ENCODE measurements at places on chromosomes 12 and 14.

GRCh38 chr14:73944432-73945158 is 5.3 kb downstream of the FAM161B start:
- DNase-seq: no peak

DNA sequence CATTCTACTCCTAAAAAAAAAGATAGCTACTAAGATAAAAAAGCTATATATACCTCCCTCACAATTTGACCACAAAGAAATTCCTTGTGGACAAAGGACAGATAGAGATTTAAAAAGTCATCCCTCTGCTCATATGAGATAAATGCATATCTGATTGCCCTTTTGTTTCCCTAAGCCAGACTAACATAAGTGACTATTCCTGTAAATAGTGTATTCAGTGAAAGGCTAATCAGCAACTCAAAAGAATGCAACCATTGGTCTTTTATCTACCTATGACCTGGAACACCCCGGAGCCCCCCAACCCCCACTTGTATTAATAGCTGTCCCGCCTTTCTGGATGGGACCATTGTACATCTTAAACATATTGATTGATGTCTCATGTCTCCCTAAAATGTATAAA is 6.3 kb upstream of the TMPO start:
- DNase-seq: no peak

DNA sequence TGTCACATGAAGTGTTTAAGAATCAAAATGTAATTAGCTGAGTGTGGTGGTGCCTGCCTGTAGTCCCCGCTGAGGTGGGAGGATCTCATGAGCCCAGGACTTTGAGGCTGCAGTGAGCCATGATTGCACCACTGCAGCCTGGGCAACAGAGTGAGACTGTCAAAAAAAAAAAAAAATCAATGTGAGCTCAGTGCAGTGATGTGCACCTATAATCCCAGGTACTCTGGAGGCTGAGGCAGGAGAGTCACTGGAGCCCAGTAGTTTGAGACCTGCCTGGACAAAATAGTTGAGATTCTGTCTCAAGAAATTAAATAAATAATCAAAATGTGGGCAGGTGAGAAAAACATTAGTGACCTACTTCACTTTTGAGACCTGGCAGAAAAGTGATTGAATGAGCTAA is 140.0 kb downstream of the MON2 start:
- no peak for DNase-seq

DNA sequence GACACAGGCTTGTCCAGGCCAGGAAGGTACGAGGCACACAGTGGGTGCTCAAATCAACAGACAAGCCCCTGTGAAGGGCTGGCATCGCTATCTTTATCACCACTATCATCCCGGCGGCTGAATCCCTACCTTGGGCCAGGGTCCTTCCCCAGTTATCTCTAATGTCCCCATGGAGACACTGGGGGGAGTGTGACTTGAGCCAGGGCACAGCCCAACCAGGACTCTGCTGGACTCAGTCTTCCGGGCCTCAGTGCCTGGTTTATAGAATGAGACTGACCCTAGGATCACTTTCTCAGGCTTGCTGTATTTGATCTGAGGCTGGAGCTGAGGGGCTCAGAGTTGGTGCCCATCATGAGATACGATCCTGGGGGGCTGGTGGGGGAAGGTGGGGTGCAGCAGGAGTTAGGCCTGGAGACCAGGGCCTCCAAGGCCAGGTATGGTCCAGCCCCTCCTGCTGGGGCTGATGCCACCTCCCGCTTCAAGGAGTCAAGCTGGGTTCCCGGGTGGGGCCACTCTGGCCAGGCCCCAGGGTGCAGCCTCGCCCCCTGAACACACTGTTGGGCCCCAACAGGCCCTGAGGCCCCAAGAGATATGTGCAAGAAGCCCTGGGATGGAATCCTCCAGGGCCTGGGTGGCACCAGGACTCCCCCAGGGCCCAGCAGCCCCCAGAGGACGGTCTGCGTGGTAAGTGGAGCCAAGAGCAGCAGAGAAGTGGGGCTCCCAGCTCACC is 11.8 kb downstream of the BEGAIN start:
- no peak for DNase-seq

- no peak for DNase-seq
Measured at GRCh38 chr12:75135026-75135425, 74.6 kb downstream of the KCNC2 start.

GRCh38 chr12:51871918-51872688 is 15.8 kb upstream of the ANKRD33 start:
- DNase-seq: no peak

GRCh38 chr12:6183689-6184428 is 16.3 kb upstream of the CD9 start:
- no peak for DNase-seq

GRCh38 chr12:67701121-67701520 is 52.6 kb downstream of the DYRK2 start:
- no peak for DNase-seq

GRCh38 chr14:104925214-104925854 is 655 bp downstream of the PLD4 start:
- DNase-seq: no peak

DNA sequence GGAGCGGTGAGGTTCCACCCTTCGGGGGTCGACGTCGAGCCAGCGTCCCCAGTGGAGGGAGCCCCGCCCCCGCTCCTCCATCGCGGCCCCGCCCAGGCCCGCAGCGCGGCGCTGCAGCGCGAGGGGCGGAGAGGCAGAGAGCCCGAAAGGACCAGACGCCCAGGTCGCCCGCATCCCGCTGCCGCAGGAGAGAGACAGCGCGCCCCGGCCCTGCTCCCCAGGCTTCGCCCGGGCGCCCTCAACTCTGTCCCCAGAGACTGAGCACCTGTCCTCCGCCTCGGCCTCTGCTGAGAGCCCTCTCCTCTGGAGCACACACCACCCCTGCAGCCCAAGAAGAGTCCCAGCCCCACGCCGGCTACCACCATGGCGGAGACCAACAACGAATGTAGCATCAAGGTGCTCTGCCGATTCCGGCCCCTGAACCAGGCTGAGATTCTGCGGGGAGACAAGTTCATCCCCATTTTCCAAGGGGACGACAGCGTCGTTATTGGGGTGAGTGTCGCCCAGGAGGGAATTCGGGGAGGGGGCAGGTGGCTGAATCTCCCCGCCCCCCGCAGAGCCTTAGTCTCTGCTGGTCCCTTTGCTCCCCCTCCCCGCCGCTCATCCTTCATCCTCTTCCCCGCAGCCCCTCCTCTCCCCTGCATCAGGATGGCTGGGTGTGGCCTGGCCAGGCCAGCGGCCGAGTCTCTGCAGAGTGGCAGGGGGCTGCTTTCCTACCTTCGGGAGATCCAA is at the start of gene KIF5A:
Gene KIF5A (plus strand): TSS at position 136 of the 732 bp plus-strand sequence. CDS start 228 bp downstream, at position 364.
- peak; percentile 72 for DNase-seq

DNA sequence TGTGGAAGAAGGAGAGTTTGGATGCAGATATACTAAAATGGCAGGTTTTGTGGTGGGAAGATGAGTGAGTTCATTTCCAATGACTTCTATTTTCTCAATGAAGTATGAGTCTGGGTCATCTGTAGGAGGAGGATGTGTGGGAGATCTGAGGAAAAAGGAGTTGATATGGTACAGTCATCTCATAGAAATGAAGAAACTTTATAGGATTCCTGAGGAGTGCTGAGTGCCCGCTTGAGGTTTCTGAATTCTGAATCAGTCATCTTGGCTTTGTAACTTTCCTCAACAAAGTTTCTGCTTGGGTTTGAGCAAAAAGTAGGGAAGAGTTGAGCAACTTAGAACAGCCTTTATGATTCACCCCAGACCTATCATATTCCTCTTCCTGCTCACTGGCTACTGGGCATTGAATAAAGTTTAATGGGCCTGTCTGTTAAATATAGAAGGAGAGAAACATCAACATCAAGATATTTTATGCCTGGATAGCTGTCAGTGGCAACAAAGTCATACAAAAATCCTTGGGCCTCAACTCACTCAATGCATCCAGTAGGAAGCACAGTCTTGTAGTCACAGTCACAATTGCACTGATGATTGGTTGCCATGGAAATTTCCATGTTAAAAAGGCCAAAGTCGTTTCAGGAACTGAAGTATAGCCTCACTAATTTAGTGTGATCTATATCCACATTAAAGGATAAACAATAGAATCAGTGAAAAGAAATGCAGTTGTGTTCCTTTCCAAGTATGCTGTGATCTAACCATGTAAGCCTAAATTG is 284.7 kb downstream of the DUSP6 start:
- DNase-seq: no peak

GRCh38 chr12:92185052-92185451 is 39.4 kb upstream of the BTG1 start:
- DNase-seq: peak; percentile 49

DNA sequence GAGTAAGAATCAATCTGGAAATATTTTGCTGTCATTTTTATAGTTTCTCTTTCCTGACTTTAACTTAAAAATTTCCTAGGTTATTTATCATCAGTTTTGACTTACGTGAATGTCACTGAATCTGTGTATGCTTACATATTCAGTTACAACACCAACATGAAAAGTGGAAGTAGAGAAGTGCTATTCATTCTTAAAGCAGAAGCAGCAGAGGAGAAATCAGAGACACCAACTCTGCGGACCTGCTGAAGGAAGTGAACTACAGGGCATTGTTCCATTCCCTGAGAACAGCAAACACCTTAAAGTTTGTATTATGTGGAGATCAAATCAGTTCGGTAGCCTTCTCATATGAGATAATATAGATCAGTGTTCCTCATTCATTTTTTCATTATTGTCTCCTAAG is 34.1 kb downstream of the RAD51B start:
- no peak for DNase-seq

DNA sequence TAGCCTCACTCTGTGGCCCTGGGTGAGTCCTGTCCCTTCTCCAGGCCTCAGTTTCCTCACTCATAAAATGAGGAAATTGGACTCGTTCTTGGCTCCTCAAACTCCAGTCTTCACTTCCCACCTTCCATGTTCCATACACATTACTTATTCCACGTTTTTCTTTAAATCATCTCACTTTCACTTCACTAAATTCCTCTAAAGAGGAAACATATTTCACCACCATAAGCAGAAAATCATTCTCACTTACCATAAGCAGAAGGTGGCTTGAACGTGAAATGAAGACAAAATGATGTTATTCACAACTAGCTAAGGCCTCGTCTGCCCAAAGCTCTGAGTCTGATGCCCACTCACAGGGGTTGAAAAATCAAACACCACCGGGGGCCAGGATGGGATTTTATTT is 278.3 kb downstream of the ADGRD1 start:
- DNase-seq: no peak

DNA sequence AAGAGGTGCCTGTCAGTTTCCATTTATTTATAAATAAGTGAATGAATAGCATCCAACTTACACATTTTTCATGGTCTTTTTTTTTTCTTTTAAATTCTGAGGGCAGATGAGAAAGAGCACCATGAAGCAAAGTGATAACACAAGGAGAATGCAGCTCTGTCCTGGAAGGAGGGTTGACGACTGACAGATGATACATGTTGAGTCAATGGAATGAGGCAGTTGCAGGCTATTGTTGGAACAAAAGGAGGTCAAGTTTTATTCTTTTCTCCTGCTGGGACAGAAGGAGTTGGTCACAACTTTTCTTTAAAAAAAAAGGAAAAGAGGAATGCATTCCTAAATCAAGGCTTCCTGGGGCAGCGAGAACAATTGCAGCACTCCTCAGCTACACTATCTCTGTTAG is 119.9 kb upstream of the PLEKHG7 start:
- no peak for DNase-seq

- no peak for DNase-seq
Measured at GRCh38 chr14:102283631-102284129, 21.3 kb downstream of the MOK start.

- no peak for DNase-seq
Measured at GRCh38 chr12:82690006-82690405, 3.3 kb downstream of the TMTC2 start.

- no peak for DNase-seq
Measured at GRCh38 chr14:94992046-94992445, 165.3 kb downstream of the DICER1 start.

- DNase-seq: no peak
Measured at GRCh38 chr12:47052274-47052673, 27.1 kb upstream of the PCED1B start.

DNA sequence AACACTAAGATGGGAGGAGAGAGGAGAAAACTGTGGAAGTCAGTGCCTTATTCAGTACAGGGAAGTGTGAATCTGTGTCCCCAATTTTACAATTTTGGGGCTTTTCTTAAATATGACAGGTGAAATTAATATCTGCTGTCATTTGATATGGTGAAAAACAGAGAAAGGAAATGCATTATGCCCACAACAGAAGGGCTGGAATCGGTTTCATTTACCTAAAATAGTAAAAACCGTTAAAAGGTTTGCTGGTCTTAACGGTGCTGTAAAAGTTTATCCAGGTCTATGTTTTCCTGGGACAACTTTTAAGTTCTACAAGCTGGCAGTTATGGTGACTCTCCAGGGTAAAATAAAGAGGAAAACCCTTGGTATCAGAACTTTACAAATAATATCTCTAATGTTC is 310.8 kb downstream of the FUT8 start:
- DNase-seq: no peak

- no peak for DNase-seq
Measured at GRCh38 chr12:19548834-19549233, 109.5 kb downstream of the AEBP2 start.

GRCh38 chr14:34684578-34684977 is 29.8 kb downstream of the CFL2 start:
- DNase-seq: no peak

DNA sequence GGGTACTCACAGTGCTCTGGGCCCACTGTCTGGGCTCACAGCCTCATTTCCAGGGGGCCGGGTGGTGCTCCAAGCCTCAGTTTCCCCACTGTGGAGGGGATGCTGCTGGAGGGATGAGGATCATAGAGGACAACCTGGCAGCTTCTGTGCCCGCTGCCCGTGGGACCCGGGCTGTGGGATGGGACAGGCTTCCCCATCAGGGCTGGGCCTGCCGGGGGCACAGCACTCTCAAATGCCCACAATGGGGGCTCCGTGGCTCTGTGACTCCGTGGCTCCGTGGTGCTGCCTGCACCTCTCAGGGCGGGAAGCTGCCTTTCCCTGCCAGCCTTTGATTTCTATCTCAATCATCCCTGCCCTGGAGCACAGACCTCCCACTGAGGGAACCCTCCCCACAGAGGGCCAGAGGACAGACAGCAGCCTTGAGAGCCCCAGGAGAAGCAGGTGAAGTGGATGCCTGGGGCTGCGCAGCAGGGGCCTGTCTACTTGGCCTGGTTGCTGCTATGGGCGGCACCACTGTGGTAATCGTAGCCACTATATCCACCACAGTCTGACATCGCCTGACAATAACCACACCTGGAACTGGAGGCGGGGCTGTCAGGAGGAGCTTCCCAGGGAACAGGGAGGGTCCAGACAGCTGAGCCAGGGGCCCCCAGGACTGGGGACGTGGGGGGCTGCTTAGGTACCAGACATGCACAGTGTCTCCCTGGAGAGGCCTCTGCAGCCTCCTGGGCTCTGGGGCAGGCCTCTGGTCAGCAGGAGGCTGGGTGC is 375.9 kb downstream of the TMEM121 start:
- no peak for DNase-seq

- DNase-seq: no peak
Measured at GRCh38 chr12:30763053-30763452, 8.3 kb upstream of the CAPRIN2 start.

DNA sequence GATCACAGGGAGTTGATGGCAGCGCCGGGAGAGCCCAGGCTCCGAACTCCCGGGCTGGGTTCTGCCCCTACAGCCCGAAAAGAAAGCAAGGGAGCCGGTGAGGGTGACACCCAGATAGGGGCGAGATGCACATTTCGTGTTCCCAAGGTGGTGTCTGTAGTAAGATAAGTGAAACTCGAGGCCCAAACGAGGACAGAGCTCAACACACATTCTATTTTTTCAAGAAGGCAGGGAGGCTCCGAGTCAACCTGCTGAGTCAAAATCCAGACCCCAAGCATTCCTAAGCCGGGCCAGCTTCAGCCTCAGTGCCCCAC is 24.2 kb upstream of the YY1 start:
- DNase-seq: no peak
